Thoracic aorta (tissue), 2 donors: ENCODE measurements at places on chromosomes 1 and 21.

DNA sequence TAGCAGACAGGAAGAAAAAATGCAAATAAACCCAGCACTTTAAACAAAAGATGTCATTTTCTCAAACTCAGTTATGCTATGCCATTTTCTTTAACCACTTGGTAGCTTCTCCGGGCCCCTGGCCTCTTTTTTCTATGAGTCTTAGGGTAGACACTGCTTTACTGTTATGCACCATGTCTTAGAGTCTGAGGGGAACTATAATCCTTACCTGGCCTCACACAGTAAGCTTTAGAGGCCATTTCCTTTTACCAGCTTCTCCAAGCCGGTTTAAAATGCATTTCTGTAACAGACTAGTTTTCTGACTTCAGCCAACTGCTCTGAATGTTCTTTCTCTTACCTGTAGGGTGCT, 73.7 kb upstream of the EDEM3 start:
- no peak for DNase-seq

DNA sequence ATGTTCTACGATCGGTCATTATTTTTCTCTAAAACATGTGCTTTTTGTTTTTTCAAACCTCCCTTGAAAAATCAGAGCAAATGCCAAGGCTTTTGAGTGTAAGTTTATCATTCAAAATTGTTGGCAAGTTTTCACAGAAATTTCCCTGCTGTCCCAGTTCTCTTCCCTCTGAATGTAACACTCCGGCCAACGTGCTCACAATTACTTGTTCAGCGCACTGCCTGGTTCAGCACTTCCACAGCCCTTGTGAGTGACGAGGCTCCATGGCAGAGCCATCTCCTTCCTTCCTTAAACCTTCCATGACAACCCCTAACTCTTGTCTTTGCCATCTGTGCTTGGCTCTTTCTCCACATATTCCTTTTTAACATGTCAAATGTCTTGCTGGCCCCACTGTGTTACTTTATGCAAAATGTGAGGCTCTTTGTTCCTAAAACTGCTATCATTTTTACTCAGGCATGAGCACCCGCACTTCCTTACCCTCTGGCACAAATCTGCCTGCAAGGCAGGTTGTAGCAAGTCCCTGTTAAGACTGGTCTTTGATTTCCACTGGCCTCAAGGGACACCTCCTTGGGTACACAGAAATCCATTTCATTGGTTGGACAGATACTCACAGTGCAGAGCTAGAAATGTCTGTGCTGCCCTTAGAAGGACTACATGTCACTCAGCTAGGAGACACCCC, 142.8 kb downstream of the HUNK start:
- no peak for DNase-seq

- no peak for DNase-seq
Measured at GRCh38 chr1:59505596-59506028, 208.7 kb downstream of the FGGY start.

GRCh38 chr21:43639470-43640353, 19.6 kb downstream of the HSF2BP start:
- no peak for DNase-seq

DNA sequence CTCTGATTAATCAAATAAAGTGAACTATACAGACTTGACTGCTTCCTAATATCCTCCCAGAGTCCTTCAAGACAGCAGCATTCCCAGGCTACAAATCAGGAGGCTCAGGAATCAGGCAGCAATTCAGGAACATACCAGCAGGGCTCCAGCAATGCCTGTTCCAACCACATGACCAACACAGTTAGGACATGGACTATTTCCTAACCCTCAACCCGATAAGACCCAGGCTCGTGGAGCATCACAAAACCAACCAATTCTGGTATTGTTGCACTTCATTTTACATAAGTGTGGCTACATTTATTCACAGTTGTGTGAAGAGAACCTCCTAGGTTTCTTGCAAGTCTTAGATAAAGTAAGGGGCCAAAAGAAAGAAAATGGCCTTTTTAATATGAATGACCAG, 546.2 kb upstream of the ADGRL2 start:
- no peak for DNase-seq

GRCh38 chr1:109425391-109426280, 612 bp downstream of the PSMA5 start:
- DNase-seq = peak; percentile 15

GRCh38 chr1:200901796-200902444, 7.2 kb downstream of the INAVA start:
- DNase-seq = no peak

DNA sequence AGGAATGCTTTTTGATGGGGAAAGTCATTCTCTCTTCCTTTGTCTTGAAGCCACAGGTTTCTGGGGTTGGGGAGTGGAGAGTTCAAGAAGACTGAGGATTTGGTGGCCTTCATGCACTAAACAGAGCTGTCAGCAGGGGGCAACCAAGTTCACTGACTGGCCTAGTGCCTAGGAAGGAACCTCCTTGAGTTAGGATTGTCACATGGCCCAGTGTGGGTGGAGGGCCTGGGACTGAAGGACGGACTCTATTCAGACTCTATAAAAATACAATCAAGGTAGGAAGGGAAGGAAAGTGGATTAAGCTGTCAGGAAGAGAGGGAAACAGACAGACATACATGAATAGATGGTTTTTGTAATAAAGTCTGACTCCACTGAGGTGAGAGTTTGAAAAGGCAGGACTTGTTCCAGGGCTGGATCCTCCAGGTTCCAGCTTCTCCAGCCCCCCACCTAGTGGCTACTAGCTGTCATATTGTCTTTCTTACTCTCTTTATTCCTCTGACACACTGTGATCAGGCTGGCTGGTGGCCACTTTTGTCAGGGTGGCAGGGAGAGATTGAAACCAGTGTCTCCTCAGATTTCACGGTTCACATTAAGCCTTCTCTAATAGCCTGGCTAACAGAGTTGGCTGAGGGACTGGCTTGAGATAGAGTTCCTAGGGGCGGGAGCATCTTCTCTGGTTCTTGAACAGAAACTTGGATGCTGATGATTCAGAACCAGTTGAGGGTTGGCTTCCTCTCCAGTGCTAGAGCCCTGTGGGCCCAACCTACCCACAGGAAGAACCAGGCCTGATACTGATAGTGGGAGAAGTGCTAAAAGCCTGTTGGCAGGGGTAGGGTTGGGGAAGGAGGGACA, 4.1 kb upstream of the SH3BGRL3 start:
- DNase-seq = peak; percentile 62

DNA sequence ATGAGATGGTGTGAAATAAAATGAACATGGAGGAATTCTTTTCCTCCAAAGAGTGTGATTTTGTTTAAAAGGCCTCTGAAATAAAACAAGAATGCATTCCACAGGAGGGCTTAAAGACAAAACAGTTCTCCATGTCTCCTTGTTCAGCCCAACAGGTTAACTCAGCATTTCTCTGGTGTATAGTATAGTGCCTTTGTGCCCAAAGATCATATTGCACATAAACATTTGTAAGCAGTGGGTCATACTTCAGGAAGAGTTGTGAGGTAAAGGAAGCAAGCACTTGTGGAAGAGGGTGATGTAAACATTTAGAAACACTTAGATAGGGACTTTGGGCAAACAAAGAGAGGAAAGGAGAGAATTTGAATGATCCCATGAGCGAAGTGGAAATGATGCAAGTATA, 433.9 kb downstream of the SIPA1L2 start:
- no peak for DNase-seq

DNA sequence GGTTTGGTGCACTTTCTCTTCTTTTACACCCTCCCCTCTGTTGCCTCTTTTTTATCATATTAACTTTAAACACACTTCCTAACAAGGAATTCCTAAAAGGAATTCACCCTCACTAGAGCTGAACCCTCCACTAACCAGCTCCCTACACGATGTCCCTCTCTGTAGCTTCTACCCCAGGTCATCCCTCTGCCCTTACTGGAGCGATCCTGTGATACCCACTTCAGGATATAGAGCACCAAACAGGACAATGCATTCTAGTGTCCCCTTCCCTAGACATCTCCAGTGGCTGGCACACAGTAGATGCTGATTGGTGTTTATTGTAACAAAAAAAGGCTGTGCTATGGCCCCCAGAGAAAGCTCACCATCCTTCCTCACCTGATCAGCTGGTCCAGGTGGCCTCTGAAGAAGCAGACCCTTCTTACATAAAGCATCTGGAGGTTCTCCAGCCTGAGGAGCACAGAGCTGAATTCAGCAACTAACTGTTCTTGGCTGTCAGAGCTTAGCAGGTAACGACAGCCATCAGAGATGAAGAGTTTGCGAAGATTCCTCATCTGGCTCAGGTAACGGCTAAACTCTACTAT, 1.4 kb downstream of the PRAMEF18 start:
- DNase-seq = no peak

- no peak for DNase-seq
Measured at GRCh38 chr1:168410464-168410863, 129.8 kb downstream of the TBX19 start.

DNA sequence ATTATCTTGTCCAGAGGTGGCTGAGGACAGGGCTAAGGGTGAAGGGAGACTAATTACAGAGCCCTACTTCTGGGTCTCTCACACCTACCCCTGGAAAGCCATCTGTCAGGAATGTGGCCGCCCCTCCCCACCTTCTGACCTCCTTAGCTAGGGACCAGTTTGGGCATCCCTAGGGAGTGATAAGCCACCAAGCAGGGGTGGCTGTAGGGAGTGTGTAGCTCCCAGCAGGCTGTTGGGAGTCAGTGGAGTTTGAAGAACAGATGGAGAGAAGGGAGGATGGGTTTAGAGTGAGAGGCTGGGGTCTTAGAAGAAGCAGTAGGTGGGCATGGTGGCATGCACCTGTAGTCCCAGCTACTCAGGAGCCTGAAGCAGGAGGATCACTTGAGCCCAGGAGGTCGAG, 808 bp upstream of the SERINC2 start:
- DNase-seq = no peak

DNA sequence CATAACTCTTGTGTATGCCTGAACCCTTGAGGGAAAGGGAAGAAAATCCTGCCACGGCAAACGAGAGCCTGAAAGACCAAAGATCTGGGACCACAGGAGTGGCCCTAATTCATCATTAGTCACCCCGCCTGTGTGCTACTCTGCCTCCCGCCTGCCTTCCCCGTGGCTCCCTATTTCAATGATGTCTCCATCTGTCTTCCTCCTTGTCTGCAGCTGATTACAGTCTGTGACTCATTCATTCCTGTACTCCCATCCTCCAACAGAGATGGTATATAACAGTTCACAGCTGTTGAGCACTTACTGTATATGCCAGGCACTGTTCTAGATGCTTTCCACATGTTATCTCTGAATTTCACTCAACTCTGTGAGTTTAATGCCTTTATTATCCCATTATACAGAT, 96.6 kb downstream of the SEC16B start:
- DNase-seq = no peak

DNA sequence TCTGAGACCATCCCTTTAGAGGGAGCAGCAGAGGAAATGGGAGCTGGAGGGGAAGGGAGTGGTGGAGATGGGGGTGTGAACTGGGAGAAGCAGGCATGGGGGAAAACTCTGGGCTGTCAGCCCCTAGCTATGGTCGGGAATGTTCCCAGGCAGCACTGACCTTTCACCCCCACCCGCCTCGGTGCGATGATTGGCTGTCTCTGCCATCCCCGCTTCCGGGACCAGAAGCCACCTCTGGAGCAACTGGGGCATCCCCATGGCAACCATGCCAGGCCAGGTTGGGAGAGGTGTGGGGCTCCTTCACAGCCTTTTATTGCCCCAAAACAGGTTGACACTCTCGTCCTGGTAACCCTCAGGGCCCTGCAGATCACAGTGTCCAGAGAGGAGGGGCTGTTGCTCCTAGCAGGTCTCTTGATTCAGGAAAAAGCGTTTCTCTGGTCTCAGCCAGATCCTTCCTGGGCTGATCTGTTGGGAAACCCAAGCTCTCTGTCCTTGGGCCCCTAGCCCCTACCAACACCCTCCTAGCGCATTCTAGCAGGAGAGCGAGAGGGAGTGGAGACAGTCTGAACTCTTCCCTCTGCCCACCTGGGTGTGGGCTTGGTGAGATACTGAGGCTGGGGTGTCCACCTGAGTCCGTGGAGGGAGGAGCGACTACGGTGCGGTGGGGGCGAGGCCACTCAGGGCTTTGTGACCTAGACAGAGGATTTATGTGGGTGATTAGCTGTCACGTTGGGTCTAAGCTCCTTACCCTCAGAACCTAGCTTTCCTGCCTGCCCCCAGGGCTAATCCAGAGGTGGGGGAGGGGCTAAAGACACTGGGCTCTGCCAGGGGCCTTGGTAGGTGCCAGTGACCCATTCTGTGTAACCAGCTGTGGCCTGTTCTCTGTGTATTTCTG, 12.2 kb upstream of the SLC6A9 start:
- no peak for DNase-seq

DNA sequence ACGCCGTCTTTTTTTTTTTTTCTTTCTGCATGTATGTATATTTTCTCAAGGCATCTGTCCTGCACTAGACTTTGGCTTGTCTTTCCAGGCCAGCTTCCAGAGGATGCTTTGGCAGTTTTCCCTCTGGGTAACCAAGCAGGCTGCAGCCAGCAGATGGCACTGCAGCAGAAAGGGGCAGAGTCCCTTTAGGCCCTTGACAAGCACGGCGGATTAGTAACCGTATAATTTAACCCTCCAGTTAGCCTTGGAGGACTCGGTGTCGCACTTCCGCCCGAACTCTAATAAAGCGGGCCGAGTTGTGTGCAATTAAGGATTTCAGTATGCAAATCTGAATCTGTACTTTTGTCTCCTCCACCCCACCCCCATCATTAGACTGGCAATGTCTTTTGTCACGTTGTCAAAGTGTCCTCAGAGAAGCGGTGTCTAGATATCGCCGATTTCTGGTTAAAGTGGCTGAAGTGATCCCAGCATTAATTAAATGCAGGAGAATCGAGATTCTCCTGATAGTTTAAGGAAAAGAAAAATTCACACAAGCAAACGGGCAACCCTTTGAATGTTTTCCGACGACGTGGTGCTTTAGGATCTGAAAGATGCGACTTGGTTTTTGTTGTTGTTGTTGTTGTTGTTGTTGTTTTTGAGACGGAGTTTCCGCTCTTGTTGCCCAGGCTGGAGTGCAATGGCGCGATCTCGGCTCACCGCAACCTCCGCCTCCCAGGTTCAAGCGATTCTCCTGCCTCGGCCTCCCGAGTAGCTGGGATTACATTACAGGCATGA, 1.1 kb upstream of the TMEM167B start:
- no peak for DNase-seq

DNA sequence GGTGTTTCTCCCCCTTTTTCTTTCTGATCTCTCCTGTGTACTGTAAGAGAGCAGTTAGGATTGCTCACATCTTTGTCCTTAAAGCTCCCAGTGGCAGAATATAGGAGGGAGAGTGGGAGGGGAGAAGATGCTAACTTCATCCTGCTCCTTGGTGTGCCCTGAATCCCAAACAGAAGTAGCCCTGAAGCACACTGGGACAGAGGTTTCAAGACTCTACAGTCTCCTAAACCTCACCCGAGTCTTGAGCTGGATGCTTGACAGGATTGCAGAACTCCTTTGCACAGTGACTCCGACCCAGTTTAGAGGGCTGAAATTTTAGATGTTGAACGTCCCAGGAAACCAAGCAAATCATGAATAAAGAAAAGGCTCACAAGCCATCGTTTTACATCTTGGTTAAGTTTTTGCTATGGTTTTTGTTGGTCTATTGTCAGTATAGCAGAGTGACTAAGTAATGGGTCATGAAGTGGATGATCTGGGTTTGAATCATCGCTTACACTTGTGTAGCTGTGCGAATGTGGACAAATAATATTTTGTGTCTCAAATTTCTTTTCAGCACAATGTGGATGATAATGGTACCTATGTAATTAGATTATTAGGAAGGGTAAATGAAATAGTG, 37.5 kb downstream of the XCL2 start:
- DNase-seq = no peak
